ENCODE measurements at places on chromosomes 1 and 21.
A peak's percentile ranks its signal among the peaks of the same experiment; 100 is the strongest.

GRCh38 chr1:192225703-192226102 is 67.4 kb downstream of the RGS18 start:
- DNase-seq = no peak

- DNase-seq = no peak
These were observed 40.8 kb downstream of the MCOLN2 start for GRCh38 chr1:84956097-84956496.

DNA sequence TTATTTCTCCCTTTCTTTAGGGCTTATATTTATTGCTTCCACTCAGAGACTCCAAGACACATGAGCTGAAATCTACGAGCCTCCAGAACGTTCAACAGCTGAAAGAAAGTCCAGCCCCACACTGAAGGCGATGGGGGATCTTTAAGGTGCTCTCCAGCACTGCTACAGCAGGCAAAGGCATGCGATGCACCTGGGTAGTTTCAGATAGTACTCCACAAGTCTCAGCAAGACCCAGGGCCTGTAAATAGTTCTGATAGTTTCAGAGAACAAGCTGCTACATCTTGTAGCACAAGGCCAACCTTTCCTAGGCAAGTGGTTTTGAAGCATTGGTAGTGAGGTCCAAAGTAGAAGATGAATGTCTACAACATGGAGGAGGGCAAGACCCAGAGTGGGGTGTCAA is 2.2 kb upstream of the HSD3B1 start:
- no peak for DNase-seq

GRCh38 chr1:233723387-233723786 is 109.5 kb downstream of the KCNK1 start:
- DNase-seq = no peak

- no peak for DNase-seq
These were observed 74.9 kb downstream of the MATN1 start for GRCh38 chr1:30648408-30649000.

- DNase-seq = no peak
These were observed 58.9 kb downstream of the C1orf198 start for GRCh38 chr1:230809256-230809990.

- no peak for DNase-seq
These were observed 24.1 kb upstream of the MNDA start for GRCh38 chr1:158806916-158807536.

GRCh38 chr1:200033511-200034261 is 6.2 kb downstream of the NR5A2 start:
- DNase-seq = no peak

- peak; percentile 82 for DNase-seq
These were observed 98.4 kb downstream of the EBNA1BP2 start for GRCh38 chr1:43073490-43074230.

GRCh38 chr21:41504030-41504429 is 3.9 kb downstream of the TMPRSS2 start:
- no peak for DNase-seq

GRCh38 chr1:226568077-226568831 is 19.7 kb downstream of the STUM start:
- DNase-seq = no peak

DNA sequence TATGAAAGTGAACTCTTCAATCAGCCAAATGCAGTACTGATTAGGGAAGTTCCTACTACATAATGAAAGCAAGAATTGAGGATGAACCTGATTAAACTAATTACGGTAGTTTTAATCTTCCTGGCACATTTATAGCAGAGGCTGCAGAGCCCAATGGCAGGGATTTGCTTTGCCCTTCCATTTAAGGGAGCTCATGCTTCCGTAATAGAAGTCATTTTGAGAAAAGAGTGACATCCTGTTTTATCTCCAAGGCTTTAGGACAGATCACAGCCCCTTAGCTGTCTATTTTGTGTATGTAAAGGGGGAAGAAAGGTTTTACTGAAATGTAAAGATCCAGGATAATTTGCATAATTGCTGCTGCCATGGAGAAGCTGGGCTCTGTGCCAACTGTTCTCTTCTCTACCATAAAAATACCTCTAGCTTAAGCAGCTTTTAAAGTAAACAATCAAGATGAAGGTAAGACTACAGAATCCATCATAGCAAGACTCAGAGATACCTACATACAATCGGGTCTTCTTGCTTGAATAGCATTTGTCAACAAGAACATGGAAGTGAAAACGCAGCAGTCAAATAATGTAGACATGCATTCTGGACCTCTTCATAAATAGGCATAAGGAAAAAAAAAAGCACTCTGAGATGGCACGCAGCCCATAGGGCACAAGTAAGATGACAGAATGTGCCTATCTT is 62.5 kb downstream of the ASH1L start:
- DNase-seq = no peak

GRCh38 chr1:221227872-221228337 is 348.7 kb downstream of the HLX start:
- DNase-seq = no peak

GRCh38 chr1:163821679-163822078 is 499.9 kb downstream of the NUF2 start:
- DNase-seq = no peak

DNA sequence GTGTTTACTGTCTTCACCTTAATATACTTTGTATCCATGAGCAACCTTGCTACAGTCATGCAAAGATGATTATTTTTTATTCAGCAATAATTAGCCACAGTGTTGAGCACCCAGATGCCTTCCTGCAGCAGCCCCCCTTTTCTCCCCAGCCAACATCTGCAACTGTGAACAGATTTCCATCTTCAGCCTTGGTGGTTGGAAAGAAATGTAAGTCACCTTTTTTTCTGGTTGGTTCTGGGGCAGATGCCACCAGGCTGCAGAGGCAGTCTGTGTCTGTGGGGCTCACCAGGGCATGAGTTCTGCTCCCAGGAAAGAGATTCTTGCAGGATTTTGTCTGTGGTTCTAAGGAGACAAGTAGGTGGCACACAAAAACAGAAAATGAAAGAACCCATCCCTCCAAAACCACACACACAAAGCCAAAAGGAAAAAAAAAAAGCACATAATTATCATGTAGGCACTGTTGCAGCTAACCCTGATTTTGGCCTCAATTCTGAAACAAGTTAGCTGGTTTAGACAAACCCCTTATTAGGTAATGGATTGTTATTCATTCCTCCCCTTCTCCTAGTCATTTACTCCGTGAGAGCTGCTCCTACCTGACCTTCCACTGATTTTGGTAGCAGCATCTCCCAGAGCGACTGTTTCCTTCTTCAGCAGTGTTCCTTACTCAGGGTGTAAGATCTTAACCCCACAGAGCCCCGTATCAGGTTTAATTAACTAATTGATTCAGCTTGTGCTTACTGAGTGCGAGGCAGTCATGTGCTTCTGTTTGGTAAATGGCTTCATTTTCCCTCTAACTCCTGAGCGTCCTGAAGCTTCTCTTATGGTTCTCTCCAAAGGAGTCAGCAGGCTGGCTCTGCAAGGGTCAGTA is 36.5 kb downstream of the GALNT2 start:
- no peak for DNase-seq

GRCh38 chr1:183533617-183534174 is 56.6 kb downstream of the NCF2 start:
- DNase-seq = no peak

GRCh38 chr1:237012788-237013383 is 8.6 kb upstream of the MT1HL1 start:
- DNase-seq = no peak

DNA sequence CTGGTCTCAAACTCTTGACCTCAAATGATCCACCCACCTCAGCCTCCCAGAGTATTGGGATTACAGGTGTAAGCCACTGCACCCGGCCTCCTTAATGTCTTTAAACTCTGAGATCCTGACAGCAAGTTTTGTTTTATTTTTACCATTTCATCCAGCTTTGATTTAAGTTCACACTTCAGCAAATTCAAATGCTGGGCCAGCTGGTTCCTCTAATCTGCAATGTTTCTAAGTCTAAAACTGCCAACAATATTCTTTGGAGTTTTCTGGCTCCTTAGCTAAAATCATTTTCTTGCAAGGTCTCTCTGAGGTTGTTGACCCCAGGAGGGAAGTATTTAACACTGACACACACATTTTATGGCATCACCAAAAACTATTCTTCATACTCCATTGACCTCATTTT is 72.0 kb upstream of the COL24A1 start:
- DNase-seq = no peak

DNA sequence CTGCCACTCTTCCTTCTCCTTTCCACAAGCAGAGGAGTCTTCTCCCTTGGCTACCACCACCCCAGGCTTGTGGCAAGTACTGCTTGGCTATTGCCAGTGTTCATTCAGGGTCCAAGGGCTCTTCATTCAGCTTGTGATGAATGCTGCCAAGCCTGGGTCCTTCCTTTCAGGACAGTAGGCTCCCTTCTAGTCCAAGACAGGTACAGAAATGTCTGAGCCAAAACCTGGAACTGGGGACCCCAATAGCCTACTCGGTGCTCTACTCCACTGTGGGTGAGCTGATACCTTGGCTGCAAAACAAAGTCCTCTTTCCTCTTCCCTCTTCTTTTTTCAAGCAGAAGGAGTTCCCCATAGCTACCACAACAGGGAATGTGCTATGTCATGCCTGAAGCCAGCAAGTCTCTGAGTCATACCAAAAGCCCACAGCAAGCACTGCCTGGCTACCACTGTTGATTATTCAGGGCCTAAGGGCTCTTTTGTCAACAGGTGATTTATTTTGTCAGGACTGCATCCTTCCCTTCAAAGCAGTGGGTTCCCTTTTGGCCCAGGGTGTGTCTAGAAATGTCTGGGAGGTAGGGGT is 268.9 kb downstream of the HHAT start:
- no peak for DNase-seq
